ENCODE measurements at places on chromosomes 3 and 15. TPM values are rescaled to one million over a fixed set of nuclear protein-coding genes. Genes with fewer than 3 reads are reported as not detected.

The CHRNA5 gene
- total RNA-seq: 10.5 TPM

The CCDC33 gene
- not detected for total RNA-seq

The TMCO5A gene
- not detected for total RNA-seq

The ARPP21 gene
- not detected for total RNA-seq

The KNG1 gene
- total RNA-seq: not detected

The SLC28A1 gene
- not detected for total RNA-seq

The CACNA2D2 gene
- 0.55 TPM for total RNA-seq

The ARGFX gene
- total RNA-seq: not detected

The SECISBP2L gene
- 26.9 TPM for total RNA-seq

The WDR72 gene
- total RNA-seq: not detected

The CPN2 gene
- total RNA-seq: not detected

The DPPA2 gene
- not detected for total RNA-seq

The CLDN18 gene
- total RNA-seq: not detected

The PLSCR5 gene
- total RNA-seq: not detected

The NPAP1 gene
- not detected for total RNA-seq

The RBM6 gene
- total RNA-seq: 68.4 TPM

The CCDC54 gene
- not detected for total RNA-seq

The MORF4L1 gene
- 264 TPM for total RNA-seq

The SPATA12 gene
- not detected for total RNA-seq

The CELF6 gene
- 0.42 TPM for total RNA-seq

The GOLGA8J gene
- not detected for total RNA-seq

The IGSF10 gene
- total RNA-seq: not detected

The SPESP1 gene
- total RNA-seq: 0.90 TPM

All from activated CD8-positive, alpha-beta memory T cell treated with anti-CD3 and anti-CD28 coated beads for 36 hours (primary cell).